OCI-M1 (cell line): ENCODE measurements at places on chromosomes 7 and 10.

- no peak for DNase-seq
Measured at GRCh38 chr10:69007260-69007659, 18.7 kb downstream of the KIFBP start.

DNA sequence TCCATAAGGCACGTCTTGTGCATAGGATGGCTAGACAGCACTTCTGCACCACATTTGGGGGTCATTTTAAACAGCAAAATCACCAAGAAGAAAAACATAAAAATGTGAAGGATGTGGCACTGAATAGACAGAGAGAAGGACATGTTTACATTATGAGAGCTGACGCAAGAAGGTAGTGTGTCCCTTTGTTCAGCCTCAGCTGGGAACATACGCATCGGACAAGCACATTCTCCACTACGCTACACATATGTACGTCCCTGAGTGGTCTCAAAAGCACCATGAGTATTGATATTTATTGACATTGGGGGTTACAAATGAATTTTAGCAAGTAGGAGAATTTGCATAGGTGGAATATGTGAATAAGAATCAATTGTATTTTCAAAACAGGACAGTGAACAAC lies 20.2 kb downstream of the DDC start:
- no peak for DNase-seq

- no peak for DNase-seq
Measured at GRCh38 chr7:116571037-116571436, 46.2 kb downstream of the CAV1 start.

DNA sequence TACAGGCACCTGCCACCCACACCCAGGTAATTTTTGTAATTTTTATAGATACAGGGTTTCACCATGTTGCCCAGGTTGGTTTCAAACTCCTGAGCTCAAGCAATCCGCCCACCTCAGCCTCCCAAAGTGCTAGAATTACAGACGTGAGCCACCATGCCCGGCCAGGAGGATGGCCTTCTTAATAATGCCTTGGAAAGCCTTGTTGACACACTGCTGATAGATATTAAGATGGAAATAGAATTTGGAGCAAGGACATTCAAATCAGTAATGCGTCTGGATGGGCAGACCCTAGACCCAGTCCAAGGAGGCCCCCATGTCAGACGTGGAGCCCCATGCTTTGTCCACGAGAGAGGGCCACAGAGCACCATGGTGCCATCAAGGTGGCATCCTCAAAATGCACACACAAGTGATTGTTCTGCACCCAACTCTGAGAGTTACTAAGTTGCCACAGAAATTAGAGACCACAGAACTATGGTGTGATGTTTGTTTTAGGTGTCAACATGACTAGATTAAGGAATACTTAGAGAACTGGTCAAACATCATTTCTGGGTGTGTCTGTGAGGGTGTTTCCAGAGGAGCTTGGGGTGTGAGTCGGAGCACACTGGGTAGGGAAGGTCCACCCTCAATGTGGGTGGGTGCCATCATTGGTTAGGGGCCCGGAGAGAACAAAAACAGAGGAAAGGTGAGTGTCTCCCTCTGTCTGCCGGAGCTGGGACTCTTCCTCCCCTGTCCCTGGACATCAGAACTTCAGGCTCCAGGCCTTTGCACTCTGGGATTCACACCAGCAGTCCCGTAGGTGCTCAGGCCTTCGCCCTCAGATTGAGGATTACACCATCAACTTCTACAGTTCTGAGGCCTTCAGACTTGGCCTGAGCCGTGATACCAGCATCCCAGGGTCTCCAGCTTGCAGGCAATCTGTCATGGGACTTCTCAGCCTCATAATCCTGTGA lies 34.5 kb downstream of the EBF3 start:
- no peak for DNase-seq

GRCh38 chr10:5560142-5560816 lies 35.5 kb downstream of the CALML3 start:
- DNase-seq = peak; percentile 33

DNA sequence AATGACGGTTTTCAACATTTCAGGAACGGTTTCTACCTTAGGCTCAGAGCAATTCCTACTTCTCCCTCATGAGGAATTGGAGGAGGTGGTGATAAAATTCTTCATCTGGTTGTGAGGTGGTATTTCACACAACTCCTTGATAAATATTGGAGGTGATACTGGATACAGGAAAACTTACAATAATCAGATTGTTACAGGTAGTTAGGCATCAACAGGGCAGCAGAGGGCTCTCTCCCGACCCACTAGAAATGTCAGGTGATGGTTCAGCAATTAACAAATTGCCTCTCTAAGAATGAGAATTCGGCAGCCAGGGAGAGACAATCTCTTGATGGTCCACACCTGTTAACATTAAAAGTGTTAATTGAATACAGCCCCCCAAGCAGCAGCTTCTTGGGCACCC lies 22.6 kb downstream of the ZNF786 start:
- DNase-seq = peak; percentile 0
